GOT3 (cell line): ENCODE measurements at places on chromosomes 7 and 10.

DNA sequence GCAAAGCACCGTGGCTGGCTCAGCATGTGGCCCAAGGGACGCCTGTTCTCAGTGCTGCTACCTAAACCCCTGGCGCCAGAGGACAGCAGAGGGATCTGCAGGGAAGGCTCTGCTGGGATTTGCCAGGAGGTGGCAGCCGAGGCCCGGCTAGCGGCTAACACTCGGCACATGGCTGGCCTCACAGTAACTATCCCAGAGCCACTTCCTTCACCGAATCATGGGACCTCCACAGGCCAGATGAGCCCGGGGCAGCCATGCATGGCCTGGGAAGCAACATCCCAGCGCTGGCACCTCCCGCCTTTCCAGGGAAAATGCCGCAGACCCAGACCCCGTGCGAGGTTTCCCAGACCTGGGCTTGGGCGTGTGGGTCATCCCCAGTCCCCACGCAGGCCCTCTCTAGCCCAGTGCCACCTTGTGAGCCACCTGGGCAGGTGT, 36.4 kb downstream of the DPYSL4 start:
- peak; percentile 18 for DNase-seq

GRCh38 chr10:76086170-76086760, 654.8 kb downstream of the LRMDA start:
- no peak for DNase-seq

GRCh38 chr7:104371216-104371979, 43.0 kb downstream of the LHFPL3 start:
- no peak for DNase-seq

DNA sequence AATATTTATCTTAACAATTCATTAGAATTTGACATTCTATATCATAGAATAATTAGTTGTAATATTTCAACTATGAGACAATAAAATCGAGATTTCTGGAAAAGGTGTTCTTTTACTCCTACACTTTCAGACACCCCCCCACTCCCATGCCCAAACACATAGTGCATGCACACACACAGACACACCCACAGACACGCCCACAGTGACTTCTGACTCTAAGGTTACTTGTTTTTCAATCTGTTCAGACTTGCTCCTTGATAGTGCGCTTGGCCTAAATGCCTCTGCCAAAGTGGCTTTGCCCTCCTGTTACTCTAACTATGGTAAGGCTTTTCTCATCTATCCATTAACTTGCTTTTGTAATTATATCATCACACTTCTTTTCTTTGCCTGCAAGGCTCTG, 144.0 kb upstream of the PPP1R3A start:
- DNase-seq, result no peak
